OCI-M1 (cell line): ENCODE measurements at places on chromosomes 1 and 21.

DNA sequence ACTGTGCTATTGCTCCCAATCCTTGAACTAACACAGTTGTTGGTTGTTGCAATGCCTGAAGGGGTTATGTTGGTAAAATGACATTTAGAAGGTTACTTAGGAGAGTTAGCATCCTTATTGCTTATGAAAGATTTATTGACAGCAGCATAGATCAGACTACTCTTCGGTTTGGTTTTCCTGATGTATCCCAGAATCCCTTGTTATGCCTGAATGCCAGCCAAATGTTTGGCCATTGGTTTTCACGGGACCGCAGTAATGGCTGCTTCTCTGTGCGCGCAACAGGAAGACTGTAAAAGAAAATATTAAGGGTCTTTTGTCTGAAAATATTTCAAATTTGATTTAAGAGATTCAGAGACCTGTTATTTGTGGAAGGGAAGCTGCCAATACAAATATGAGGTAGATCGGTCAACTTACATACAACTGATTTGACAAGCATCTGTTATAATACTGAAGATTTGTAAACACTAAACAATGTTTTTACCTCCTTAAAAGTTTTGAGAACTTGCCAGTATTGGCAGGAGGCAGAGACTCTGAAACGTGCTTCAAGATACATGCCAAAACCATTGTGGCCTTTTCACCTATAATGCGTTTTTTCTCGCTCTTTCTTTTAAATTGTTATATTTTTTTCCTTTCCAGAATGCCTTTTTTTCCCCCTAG, 8.3 kb downstream of the NFIA start:
- no peak for DNase-seq

GRCh38 chr1:223062177-223062576, 80.9 kb downstream of the TLR5 start:
- DNase-seq: no peak

DNA sequence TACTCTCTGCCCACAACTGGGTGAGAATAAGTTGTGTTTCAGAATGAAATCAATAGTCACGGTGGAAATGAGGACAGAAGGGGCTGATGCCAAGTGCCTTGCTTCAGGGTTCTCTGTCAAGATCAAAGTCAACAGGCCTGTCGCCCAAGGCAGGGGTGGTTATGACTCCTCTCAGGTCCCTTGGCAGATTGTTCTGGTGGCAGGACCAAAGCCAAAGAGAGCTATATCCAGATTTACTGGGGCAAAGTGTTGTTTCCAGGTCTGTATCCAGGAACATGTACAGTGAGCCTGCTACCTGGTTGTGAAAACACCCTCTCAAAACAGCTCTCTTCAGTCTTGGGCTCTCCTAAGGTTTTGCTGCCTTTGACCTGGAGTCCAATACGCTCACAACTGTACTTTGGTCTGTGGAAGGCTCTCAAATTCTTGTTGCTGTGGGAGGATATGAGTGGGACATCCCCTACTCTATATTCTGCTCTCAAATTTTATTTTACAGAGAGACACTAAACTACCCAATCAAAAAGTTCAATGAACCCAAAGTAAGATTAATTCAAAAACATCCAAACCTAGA, 175.1 kb upstream of the ETV3 start:
- DNase-seq: no peak

GRCh38 chr1:147769106-147769505, 8.7 kb upstream of the GJA5 start:
- DNase-seq: no peak

DNA sequence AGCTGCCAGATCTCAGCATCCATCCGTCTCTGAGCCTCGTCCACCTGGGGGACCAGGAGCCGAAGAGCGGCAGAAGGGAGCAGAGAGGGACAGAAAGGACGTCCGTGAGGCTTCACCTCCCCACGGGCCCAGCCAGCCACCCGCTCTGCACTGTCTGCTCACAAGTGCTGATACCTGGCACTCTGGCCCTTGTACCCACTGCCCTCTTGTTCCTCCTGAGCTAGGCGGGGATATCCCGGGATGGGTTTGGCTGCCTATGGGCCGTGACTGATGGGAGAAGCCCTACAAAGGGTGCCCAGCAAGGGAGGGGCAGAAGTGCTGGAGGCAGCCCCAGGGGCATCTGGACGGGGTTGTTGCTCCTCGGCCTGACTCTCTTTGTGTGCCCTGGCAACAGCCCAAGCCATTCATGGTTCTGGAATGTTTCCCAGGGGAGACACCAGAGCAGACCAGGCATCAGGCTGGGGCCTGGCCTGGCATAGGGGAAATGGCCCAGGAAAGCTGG, 57.6 kb downstream of the LDLRAD2 start:
- DNase-seq: no peak

GRCh38 chr21:38952890-38953289, 147.2 kb downstream of the ETS2 start:
- DNase-seq: no peak

GRCh38 chr1:214491468-214492146, 59.8 kb downstream of the PTPN14 start:
- no peak for DNase-seq

GRCh38 chr1:114082304-114082630, 71.4 kb downstream of the SYT6 start:
- no peak for DNase-seq

DNA sequence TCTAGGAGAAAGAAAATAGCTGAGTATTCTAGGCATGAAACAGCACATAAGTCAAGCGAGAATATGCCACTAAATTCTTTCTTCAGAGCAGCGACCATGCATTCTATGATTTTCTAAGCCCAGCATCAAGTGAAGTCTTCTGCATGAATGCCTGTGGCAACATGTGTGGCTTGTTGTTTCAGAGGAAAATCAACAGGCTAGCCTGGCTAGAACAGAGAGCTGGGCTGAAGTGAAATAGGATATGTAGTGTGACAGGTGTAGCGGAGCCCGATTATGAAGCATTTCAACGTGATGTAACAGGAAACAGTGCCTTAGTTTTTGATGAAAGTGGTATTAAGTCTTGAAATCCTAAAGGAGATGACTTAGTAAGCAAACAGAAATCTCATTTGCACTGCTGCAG, 7.0 kb downstream of the CSDE1 start:
- DNase-seq: no peak

DNA sequence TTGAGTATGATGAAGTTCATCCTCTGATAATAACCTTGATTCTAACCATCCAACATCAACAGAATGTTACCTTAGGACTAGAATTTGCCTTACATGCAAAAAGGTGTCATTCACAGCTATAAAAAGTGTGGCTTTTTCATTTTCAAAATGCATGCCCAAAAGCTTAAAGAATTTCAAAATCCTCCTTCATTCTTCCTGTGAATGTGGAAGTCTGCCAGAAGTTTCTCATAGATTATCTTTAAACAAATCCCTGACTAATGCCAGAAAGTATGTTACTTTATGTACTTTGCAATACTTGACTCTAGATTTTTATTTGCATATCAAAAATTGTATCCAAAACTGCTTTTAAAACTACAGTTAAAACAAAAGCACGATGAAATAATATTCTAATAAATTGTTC, 270.6 kb upstream of the ZRANB2 start:
- peak; percentile 4 for DNase-seq

GRCh38 chr1:70383483-70383882, 27.6 kb upstream of the CTH start:
- no peak for DNase-seq

DNA sequence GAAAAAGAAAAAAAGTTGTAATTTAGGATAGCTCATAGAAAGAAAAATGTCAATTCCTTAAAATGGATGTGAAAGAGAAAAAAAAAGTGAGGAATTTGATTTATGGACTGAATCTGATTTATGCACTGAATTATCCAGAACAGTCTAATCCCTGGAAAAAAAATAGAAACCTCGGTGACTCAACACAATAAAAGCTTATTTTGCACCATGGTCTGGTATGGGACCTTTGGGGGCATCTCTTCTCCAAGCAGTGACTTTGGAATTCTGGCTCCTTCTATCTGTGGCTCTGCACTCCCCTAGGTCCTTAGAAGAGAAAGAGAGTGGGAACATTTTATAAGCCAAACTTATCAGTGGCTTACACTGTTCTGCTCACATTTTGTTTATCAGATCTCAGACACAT, 471.7 kb upstream of the B3GALT2 start:
- peak; percentile 30 for DNase-seq

- peak; percentile 54 for DNase-seq
Measured at GRCh38 chr1:76023669-76024435, 50.7 kb upstream of the ST6GALNAC3 start.

- no peak for DNase-seq
Measured at GRCh38 chr21:35212393-35213127, 163.5 kb upstream of the RUNX1 start.

DNA sequence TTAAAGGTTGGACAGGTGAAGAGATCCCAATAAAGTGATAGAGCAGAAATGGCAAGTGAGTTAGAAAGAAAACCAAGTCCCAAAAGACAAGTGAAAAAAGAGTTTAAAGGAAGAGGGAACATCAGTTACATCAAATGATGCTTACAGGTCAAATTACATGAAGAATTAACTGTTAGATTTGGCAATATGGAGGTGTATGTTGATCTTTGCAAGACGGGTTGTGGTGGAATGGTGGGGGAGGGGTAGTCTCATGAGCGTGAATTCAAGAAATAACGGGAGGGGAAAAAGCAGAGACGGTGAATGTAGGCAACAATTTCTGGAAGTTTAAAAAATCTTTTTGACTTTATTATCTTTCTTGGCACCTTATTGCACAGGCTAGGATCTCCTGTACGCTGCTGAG, 76.6 kb downstream of the NTPCR start:
- DNase-seq: no peak

DNA sequence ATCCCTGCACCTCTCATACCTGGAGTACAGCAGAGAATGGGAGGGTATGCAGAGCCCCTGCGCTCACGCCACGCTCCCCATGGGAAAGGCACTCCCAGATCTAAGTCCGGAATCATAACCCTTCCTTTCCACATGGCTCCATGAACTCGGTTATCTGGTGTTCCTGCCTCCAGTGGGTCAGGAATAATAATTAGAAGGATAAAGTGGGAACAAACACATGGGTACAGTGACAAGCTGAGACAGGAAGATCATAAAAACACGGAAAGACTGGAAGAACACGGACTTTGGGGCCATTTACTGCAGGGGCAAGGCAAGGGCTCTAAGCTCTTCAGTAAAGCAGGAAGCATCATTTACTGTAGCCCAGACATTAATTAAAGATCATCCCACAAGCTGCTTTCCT, 48.6 kb downstream of the FOXO6 start:
- DNase-seq: no peak

DNA sequence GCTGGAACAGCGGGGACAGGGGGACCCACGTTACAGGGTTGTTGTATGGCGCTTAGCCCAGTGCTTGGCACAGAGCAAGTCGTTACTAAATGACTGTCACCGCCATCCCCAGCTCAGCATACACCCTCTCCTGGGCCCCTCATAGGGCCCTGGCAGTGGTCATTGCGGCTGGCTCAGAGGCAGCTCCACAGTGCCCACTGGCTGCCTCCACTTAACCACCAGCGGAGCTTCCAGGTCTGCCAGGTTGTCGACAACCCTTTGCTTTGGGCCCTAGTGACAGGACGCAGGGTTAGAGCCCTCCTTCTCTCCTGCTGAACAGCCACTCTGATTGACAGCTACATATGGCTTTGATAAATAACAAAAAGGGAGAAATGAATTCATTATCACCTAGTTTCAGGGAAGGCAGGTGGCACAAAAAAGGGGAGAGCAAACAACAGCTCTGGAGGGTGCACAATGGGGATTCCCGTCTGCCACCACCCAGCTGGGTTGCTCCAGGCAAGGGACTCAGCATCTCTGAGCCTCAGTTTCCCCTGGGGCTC, 4.8 kb downstream of the EFHD2 start:
- DNase-seq: no peak
